Pancreas (tissue), 10 donors: ENCODE measurements at places on chromosomes 5 and 9. TPM values are rescaled to one million over a fixed set of nuclear protein-coding genes. Genes with fewer than 3 reads are reported as not detected.

PCDHB5 gene
- polyA plus RNA-seq = 2.3 TPM

ACTBL2 gene
- not detected for polyA plus RNA-seq

MARVELD2 gene
- polyA plus RNA-seq = 4.0 TPM

NUP188 gene
- polyA plus RNA-seq = 10.8 TPM

MARCOL gene
- polyA plus RNA-seq = not detected

TOMM5 gene
- 54.0 TPM for polyA plus RNA-seq

GARIN3 gene
- polyA plus RNA-seq = not detected
